ENCODE measurements at places on chromosomes 13 and 19.

DNA sequence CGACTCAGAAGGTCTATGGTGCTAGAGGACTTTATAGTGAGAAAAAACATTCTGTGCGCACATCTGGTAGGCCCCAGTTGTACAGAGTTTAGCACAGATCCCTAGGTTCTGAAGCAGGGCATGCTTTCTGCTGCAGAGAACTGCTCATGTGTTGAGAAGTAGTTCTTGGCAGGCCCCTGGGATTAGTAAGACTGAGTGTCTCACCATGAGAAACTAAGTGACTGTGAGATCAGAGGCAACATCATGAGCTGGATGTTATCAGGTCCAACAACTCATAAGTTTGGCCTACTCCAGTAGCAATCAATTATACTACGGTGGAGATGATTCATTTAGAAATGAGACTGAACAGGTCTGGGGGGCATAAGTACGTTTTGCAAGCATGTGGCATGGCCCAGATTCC is 507.4 kb upstream of the KLF12 start:
- DNase-seq: no peak

GRCh38 chr19:18735752-18736151 is 52.3 kb downstream of the CRTC1 start:
- no peak for DNase-seq

- DNase-seq: no peak
Measured at GRCh38 chr13:57604442-57604841, 27.1 kb upstream of the PCDH17 start.

GRCh38 chr19:3636962-3637361 is 10.4 kb upstream of the CACTIN start:
- DNase-seq: no peak

GRCh38 chr19:2495130-2495641 is 19.3 kb downstream of the GADD45B start:
- peak; percentile 12 for DNase-seq

GRCh38 chr13:20588529-20589110 is 21.7 kb downstream of the IFT88 start:
- DNase-seq: no peak

GRCh38 chr19:39518458-39518857 is 3.5 kb downstream of the SELENOV start:
- DNase-seq: no peak

GRCh38 chr13:104295537-104295936 is 1229.3 kb upstream of the SLC10A2 start:
- DNase-seq: no peak

DNA sequence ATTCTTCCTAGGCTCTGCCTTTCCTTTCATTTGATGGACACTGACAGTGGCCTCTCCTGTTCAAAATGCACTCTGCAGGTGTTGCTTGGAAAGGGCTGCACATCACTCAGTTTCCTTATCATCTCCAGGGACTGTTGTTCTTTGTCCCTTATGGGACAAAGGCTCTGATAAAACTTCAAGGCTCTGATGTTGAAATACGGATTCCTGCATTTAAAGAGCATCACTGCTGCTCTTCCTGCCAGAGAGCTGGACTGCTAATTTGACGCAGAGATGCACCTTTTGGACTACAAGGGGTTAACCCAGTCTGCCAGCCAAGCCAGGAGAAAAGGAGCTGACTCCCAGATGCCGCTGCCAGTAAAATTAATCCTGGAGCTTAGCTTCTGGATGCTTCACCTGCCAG is 952.1 kb downstream of the DIAPH3 start:
- no peak for DNase-seq

GRCh38 chr19:11196406-11197287 is 698 bp downstream of the KANK2 start:
- DNase-seq: no peak

DNA sequence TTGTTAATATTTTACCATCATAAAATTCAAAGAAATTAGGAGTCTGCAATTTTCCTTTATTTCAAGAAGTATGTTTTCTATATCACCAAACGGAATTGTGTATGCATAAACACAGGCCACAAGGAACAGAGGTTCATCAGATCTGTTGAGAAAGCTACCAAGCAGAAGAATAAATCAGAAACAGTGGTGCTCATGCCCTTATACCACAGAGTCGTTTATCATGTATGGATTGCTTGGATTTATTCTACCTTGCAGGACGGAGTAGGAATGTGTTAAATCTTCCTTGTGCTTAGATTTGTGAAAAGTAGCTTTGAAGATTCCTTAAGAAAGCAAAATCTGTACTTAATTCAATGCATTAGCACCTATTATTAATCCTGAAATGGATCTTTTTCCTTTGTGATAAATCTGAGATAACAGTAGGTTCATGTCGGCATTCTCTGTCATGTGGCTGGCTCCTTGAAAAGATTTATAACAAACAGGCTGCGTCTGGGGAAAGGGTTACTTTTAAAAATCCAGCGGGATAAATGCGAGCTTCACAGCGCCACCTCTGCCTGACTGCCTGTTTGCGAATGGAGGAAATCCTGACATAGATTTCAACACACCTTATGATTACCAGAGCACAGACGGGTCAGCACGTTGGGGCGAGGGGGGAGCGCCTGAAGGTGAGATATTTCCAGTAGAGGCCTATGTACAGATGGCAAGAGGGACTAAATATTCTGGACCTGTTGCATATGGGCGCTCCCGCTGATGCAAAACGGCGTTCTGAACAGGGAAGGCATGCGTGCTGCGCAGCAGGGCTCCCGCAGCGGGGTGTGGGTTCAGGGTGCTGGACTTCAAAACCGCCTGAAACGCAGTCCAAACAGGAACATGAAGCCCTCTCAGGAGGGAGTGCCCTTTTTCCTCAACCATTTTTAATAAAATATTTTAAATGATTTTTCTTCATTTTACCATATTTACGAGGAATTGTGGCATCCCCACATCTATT is 445.5 kb upstream of the SGCG start:
- no peak for DNase-seq

GRCh38 chr13:54033323-54033861 is 1004.8 kb downstream of the OLFM4 start:
- DNase-seq: no peak

DNA sequence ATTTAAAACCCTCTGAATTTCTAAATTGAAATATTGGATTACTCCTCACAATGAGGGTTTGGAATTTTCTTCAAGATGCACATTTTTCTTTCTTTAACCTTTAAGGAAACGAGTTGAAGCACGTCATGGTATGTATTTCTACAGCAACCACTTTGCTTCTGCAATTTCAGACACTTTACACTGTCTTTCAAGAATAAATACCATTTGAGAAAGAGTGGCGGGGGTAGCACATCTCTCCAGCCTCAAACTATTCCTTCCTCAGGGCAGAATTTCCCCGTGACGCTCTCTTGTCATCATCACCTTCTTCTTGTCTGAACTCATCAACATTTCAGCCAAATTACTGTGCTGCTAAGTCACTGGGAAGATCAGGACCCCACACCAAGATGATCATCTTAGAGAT is 1073.4 kb downstream of the EFNB2 start:
- no peak for DNase-seq

DNA sequence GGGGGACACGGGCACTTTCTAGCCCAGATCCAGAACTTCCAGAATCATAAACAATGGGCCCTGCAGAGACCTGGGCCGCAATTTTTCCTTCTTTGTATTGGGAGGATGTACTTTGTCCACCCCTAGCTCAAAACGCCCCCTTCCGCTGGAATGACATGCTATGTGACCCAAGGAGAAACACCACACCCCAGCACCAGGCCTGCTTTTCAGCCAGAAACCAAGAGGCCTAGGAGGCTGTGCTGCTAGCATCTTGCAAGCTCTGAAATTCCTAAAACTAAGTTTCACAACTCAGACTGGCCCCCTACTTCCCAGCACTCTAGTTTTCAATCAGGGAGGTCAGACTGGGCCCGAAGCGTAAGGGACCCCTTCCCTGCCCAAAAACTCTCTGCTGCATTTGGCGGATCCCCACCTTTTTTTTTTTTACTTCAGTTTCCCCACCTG is 538 bp downstream of the LSM4 start:
- peak; percentile 76 for DNase-seq

- no peak for DNase-seq
Measured at GRCh38 chr19:39829702-39830275, 4.2 kb downstream of the DYRK1B start.

DNA sequence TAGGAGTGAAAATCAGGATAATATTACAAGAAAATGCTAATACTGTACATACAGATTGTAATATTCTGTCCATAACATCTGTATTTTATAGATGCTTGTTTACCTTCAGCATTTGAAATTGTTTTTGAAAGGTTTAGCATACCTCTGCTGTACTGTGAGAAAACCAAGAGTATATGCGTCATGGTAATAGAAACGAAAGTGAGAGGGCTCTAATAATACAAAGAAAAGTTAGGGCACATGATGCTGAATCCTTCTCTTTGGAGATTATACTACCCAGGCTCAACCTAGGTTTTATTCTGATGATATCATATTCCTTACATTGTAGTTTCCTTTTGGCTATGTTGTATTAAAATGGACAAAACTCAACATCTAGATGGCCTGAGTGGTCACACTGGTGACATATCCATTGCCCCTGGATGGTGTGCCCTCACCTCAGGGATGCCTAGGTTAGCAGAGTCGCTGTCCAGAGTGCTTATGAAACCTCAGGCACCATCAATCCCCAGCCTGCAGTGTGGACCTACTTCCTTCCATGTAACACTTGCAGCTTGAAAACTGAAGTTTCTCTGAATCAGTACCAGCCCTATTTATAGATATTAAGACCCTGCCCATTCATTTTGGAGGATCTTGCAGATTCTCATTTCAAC is 253.7 kb downstream of the KCTD12 start:
- DNase-seq: no peak

GRCh38 chr19:38036707-38037611 is 130.0 kb downstream of the SIPA1L3 start:
- no peak for DNase-seq

DNA sequence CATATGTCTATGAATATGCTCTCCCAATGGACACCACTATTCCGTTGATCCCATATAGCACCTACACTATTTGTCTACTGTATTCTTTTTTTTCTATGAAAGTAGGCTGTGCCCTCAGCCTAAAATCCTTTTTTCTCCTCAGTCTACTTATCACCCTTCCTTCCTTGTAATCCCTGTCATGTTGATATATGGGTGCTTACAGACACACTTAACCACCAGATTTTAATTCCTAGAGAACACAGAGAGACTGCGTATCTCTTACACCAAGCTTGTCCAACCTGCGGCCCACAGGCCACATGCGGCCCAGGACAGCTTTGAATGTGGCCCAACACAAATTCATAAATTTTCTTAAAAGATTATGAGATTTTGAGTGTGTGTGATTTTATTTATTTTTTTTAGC is 101.1 kb downstream of the ZAR1L start:
- no peak for DNase-seq

- no peak for DNase-seq
Measured at GRCh38 chr19:15365264-15365663, 14.3 kb downstream of the AKAP8 start.

GRCh38 chr19:29539131-29539530 is 13.3 kb downstream of the VSTM2B start:
- no peak for DNase-seq

- no peak for DNase-seq
Measured at GRCh38 chr13:20127262-20127561, 33.6 kb downstream of the GJA3 start.

GRCh38 chr19:38845374-38846024 is 4.3 kb downstream of the HNRNPL start:
- no peak for DNase-seq

- no peak for DNase-seq
Measured at GRCh38 chr13:50708461-50708860, 135.0 kb downstream of the DLEU7 start.

GRCh38 chr13:112325920-112326645 is 50.1 kb upstream of the SPACA7 start:
- no peak for DNase-seq

- no peak for DNase-seq
Measured at GRCh38 chr13:73901324-73902068, 232.7 kb downstream of the KLF12 start.

DNA sequence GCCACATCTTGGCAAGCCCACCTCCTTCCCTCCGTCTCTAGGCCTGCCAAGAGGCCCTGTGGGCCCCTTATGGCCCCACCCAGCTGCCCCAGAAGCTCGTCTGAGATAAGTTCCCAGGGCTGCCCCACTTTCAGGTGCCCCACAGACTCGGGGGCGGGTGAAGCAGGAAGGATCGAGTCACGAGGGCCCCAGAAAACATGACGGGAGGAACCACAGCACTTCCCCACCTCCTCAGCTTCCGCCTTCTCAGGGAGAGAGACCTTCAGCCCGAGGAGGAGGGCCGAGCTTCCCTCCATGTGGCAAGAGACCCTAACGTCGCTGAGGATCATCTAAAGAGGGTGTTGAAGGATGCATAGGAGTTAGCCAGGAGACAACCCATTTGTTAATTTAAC is 4.5 kb upstream of the IL12RB1 start:
- DNase-seq: peak; percentile 91

GRCh38 chr13:113508521-113509254 is 18.2 kb upstream of the DCUN1D2 start:
- no peak for DNase-seq

- no peak for DNase-seq
Measured at GRCh38 chr13:75869981-75870380, 233.9 kb downstream of the LMO7 start.

GRCh38 chr13:111337741-111338140 is 17.3 kb downstream of the TEX29 start:
- no peak for DNase-seq

DNA sequence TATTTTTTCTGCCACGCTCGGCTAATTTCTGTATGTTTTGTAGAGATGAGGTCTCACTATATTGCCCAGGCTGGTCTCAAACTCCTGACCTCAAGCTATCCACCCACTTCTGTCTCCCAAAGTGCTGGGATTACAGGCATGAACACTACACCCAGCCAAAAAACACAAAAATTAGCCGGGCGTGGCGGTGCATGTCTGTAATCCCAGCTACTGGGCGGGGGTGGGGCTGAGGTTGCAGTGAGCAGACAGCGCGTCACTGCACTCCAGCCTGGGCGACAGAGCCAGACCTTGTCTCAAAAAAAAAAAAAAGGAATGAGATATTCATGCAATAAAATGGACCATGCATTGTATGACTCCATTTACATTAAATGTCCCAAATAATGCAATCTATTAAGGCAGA is 32.2 kb downstream of the VASP start:
- DNase-seq: no peak

DNA sequence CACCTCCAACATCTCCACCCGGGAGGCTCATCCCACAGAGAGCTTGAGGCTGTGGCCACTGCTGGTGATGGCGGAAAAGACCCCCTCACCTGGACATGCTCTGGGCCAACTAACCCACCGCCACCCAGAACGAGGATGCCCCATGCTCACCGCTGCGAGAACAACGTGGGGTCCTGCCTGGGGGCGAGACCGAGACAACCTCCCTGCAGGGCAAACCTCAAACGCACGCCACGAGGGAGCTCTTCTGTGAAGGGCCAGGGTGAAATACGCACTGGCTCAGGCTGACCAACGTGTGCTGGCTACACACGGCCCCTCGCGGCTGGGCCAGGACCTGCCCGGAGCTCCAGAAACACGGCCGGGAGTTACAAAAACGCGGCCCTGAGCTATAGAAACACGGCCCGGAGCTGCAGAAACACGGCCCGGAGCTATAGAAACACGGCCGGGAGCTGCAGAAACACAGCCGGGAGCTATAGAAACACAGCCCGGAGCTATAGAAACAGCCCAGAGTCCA is 19.0 kb upstream of the PLPP2 start:
- DNase-seq: no peak
